ENCODE measurements at places on chromosomes 2 and 18.

DNA sequence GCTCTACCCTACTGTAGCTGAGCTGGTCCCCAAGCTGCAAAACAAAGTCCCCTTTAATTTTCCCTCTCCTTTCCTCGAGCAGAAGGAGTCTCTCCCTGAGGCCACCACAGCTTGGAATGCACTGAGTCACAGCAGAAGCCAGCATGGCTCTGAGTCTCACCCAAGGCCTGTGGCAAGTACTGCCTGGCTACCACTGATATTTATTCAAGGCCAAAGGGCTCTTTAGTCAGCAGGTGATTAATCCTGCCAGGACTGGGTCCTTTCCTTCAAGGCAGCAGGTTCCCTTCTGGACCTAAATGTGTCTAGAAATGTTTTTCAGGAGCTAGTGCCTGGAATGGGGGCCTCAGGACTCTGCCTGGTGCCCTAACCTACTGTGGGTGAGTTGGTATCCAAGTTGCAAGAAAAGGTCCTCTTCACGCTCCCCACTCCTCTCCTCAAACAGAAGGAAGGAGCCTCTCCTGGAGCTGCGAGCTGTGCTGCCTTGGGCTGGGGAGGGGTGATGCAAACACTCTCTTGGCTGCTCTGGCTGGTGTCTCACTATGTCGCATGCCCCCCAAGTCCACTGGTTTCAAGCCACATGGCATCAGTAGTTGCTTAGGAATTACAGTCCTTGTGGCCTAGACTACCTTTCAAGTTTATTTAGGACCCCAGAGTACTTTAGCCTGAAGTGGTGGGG is 53.4 kb downstream of the CD28 start:
- no peak for DNase-seq

GRCh38 chr2:105114551-105114950 is 76.7 kb downstream of the MRPS9 start:
- DNase-seq = no peak

- DNase-seq = no peak
These were observed 253.1 kb downstream of the TDRD15 start for GRCh38 chr2:21376864-21377263.

- DNase-seq = no peak
These were observed 1.1 kb downstream of the PTH2R start for GRCh38 chr2:208407667-208408066.

GRCh38 chr2:231037202-231037730 is at the start of gene C2orf72:
C2orf72 (plus strand) TSS chr2:231037523; CDS start chr2:231037566, 43 bp downstream.
- DNase-seq = no peak

DNA sequence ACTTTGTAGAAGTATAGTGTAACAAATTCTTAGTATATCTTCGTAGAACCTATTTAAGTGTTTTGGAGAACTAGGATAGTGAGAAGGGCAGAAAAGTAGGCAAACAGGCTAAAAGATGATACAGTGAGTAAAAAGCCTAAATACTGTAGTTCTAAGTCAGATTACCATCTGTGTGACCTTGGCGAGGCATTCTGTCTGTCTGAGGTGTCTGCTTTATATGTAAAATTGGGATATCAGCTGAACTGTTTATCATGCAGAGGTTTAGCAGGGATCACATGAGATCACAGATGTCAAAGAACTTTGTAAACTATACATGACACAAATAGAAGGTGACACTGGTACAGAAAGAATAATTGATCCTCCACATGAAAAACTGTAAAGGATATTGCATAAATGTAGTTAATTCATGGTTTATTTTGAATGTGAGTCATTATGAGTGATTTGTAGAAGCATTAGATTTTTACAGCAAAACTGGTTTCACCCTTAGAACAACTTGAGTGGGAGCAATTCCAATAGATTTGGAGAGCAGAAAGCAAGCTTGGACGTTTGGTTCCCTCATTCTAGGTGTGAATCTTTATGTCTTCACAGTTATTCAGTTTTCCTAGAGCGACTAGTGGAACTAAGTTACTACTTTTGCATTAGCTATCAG is 41.9 kb downstream of the TAF1B start:
- no peak for DNase-seq

DNA sequence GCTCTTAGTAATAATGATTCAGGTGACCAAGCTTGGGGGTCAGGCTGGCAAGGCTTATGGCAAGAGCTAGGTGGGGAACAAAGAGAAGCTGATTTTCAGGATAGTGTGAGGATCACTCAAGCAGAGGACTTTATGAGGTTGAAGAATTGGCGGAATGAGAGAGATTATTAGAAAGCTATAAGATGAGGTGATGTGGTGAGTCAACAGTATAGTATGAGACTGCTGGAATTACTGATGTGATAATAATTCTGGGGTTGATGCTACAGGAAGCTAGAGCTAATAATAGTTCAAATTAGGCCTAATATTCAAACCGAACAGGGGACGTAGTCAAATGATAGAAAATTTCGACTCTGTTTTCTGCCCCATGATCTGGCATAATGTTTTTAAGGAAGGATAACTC is 2115.3 kb upstream of the PIK3C3 start:
- DNase-seq = no peak
